GM12891 (cell line): ENCODE measurements at places on chromosomes 7 and 10.

DNA sequence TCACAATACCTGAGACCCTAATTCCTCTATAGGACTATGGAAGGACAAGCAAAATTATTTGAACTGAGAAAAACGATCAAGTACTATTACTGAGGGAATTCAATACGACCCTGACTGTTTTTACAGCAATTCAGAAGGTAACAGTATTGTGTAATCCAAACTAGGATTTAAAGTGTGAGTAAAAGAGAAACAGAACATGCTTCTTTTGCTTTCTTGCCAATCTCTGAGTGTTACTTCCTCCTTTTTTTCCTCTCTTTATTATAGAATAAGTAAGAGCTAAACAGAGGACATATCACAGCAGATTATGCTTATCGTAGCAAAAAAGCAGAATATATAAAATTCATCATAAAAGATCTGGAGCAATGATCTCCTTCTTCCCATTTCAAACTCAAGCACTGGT, 292.1 kb downstream of the THSD7A start:
- no peak for DNase-seq

GRCh38 chr10:103727546-103727963, 127.8 kb downstream of the SH3PXD2A start:
- no peak for DNase-seq

GRCh38 chr7:100590077-100590737, 4.1 kb downstream of the FBXO24 start:
- DNase-seq, result no peak

- no peak for DNase-seq
Observed at GRCh38 chr7:118182593-118183427, 1.2 kb upstream of the LSM8 start.

DNA sequence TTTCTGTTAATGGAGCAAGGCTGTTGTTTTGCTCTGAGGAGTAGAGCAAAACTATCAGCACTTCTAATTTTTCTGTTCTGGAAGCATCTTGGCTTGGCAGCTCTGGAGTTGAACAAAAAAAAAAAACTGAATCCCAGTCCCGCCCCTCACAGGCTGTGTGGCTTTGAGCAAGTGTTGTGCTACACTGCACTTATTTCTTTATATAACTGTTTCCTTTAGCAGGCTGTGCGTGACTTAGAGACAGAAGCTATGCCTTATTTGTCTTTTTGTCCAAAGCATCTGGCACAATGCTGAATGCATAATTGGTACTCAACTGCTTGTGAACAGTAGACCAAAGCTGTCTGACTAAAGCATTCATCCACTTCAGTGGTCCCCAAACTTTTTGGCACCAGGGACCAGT, 96.1 kb downstream of the AMPH start:
- no peak for DNase-seq
